ENCODE measurements at places on chromosomes 7 and 10.

DNA sequence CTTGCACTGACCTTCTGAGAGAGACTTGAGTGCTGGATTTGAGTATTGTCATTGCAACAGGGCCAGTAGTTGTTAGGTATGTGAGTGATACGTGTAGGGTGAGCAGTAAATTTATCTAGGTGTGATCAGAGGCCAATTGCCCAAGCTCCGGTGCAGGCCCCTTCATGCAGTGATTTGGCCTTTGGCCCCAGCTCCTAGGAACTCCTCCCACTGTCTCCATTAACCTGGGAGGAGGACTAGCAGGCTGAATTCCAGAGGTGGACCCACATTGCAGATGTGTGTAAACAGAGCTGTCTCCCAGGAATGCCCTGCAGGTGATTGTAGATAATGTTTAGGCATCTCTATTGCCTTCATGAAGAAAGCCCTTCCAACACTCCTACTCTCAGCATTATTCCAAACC lies 19.5 kb downstream of the TCF7L2 start:
- DNase-seq, result no peak

- DNase-seq, result no peak
These were observed 63.2 kb upstream of the FGFR2 start for GRCh38 chr10:121661451-121661851.

DNA sequence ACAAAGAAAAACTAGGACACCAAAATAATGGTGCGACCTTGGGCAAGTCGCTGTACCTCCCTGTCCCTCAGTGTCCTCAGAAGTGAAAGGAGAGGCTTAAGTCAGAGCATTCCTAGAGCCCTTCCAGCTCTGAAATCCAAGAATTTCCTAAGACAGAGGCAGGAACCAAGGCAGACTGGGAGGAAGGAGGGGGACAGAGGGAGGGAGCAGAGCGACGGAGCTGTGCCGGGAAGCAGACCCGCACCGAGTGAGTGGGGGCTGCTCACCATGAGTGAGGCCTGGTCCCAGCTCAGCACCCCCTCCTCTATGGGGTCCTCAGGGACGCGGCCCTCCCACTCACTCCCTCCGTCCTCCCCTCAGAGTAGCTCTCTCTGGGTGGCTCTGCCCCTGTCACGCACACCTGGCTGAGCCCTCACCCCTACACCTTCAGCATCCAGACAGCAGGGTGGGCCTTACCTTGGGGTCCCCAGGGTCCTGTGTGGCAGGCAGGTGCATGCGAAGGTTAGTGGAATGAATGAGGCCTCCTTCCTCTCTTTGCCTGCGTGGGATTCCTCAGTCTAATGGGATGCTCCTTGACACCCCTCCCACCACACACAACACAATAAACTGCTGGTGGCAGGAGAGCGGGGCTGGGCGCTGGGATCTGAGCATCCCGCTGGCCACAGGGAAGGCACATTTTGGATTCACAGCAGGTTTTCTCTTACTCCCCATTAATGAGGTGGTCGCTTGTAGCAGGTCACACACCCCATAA lies 4.6 kb upstream of the SMARCD3 start:
- no peak for DNase-seq

DNA sequence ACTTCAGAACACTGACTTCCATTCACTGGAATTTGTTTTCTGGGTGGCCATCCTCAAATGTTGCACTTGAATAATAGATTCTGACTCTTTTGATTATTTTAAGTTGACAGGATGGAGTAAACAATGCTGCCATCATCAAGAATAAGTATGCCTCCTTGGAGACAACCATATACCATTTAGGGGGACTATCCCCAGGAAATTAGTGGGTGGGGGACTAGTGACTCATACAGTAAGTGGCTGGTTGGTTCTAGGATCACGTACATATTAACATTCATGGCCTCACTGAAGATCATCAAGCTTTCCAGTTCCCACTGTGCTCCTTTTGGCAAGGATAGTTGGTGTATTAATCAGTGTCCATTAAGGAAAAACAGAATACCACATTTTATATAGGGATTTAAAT lies 615.2 kb downstream of the CCSER2 start:
- no peak for DNase-seq

DNA sequence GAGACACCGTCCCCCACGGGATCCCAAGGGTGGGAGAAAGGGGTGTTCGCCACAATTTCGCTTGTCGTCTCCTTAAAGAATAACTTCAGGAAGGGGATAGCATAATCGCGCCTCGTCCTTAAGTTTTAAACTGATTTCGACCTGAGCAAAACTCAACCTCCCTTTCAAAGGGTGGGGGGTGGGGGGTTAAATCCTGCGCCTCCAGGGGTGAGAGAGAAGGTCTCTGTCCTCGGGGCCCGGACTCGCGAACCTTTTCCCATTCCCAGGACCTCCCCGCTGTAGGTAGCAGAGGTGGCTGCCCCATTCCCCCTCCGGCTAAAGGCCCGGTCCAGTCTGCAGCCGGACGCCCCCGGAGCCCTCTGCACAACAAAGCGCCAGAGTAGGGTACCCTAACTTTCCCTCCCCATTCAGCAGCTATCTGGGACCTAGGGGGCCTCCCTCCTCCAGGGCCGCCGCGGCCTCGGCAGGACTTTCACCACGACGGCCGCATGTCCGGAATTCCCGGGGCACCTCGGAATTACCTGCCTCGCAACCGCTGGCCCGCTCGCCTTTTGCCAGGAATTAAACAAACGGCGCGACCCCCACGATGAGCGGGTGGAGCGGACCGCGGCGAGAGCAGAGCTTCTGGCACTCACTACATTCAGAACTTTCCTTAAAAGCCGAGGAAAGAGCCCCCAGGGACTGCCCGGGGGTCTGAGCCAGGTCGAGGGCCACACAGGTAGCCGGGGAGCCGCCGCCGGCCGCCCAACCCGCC lies 1.7 kb downstream of the CDK6 start:
- DNase-seq, result no peak

DNA sequence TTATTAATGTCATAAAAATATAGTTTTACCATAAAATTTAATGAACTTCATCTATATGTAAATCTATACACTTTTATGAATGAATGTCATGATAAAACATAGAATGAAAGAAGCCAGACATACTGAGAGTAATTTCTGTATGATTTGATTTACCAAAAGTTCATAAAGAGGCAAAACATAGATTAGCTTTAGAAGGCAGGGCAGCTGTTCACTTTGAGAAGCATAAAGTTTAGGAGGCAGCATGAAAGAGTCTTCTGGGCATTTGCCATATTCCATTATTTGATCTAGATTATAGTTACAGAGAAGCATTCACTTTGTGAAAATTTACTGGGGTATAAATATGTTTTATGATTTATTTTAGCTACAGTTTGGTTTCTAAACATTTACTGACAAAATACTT lies 487.2 kb downstream of the ANKRD7 start:
- DNase-seq, result no peak

DNA sequence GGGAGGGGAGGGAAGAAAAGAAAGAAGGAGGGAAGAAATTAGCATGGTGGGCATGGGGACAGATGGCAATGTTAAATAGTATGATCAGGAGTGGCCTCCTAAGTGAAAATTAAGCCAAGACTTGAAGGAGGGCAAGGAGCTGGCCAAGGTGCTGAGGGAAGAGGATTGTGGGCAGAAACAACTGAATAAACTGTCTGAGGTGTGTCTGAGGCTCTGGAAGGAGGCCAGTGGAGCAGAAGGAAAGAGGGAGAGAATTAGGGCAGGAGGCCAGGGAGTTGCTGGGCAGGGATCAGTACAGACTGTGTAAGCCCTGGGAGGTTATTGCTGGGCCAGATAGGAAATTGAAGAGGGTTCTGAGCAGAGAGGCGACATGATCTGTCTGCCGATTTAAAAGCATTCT lies 40.6 kb upstream of the VKORC1L1 start:
- no peak for DNase-seq

- no peak for DNase-seq
These were observed 258.2 kb downstream of the FRMD4A start for GRCh38 chr10:14072541-14072940.

GRCh38 chr10:96955794-96956193 lies 123.7 kb downstream of the LCOR start:
- no peak for DNase-seq

DNA sequence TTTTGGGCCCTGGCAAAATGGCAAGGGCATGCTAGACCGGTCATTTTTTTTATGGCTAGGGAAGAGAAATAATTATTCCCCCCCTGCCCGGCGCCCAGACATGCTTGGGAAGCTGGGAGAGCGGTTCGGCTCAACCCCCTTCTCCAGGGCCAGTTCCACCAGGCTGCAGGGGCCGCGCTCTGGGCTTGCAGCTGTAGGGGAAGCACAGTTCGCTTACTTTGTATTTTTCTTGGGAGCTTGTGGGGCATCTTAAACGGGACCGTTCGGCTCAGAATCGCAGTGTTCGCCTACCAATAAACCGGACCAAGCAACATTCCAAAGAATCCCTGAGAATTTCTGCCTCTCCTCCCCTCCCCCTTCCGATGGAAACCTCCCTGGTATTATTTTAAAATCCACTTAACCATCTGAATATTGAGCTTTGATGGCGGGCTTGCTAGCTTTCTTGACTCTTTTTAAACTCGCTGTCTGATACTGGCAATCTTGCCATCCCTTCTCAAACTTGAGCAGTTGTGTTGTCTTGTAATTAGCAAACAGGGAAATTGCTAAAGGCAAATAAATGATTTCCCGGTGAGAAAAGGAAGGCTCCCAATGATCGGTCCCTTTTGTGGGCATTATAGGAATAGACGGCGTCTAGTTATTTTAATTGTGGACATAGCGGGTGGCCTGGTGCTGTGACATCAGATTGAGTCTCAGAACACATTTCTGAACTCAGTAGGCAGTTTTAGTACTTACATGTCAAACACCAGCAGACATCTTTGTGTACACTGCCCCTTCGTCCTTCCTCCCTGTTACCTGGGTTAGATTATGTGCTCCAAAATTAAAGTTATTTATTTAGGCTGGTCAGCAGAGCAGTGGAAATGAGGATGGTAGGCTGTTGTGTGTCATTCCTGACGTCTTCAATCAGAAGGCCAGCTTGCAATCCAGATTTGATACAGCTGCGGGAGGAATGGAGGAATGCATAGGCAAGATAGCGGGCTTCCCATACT lies 3.4 kb downstream of the TCF7L2 start:
- DNase-seq, result no peak

DNA sequence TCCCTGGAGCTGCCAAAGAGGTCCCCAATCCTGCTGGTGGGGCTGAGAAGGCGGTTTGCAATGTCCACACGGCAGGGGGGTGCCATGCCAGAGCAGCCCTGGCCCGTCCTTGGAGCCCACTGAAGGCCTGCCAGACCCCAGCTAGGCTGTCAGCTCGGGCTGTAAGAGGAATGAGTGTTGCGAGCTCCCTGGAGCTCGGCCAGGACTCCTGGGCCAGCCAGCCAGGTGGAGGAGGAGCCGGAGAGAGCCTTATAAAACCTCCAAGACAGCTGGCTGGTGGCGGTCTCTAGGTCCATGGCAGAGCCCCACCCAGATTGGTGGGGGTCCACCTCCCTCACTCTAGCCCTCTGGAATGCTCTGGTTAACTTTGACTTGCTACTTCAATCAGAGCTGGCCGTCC lies 55.1 kb upstream of the CALN1 start:
- no peak for DNase-seq

DNA sequence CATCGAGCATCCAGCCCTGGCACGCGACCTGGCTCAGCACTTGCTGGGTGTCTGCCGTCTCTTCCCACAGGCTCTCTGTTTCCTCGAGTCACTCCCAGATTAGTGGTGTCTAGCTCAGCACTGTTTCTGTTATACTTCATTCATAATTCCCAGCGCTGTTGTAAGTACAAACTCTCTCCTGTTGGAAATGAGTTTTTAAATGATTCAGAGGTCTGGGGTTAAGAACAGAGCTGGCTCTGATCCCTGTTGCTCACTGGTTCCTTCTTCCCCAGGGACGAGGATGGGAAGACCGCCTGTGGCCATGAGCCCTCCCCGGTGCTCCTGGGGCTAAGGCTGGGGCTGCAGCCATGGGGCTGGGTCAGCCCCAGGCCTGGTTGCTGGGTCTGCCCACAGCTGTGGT lies 17.3 kb upstream of the C10orf95 start:
- no peak for DNase-seq

- DNase-seq, result no peak
These were observed 102.0 kb downstream of the FAM53B start for GRCh38 chr10:124642088-124642710.

DNA sequence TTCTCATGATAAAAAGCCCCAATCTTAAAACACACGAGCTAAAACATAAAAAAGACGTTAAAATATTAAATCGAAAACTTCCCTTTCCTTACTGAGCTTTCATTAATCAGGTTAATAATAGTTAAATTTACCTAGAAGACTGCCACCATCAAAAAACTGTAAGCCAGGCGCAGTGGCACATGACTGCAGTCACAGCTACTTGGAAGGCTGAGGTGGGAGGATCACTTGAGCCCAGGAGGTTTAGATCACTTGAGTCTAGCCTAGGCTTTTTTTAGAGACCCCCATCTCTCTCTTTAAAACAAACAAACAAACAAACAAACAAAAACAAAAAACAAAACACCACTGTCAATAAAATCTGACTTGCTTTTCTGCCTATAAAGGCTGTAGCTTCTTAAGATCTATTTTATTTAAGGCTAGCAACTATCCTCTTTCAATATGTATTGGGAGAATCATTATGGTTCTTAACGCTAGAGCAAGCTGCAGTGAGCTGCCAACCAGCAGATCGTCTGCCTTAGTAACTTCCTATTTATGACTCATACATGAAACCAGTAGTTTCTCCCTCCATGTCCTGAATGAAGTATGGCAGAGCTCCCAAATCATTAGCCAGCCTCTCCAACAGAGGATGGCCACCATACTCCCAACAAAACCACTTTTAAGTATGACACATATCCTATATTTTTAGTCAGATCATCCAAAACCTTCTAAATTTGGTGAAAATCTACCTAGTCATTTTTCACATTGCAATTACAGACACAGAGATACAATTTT lies 163.7 kb downstream of the SRPK2 start:
- DNase-seq, result no peak

DNA sequence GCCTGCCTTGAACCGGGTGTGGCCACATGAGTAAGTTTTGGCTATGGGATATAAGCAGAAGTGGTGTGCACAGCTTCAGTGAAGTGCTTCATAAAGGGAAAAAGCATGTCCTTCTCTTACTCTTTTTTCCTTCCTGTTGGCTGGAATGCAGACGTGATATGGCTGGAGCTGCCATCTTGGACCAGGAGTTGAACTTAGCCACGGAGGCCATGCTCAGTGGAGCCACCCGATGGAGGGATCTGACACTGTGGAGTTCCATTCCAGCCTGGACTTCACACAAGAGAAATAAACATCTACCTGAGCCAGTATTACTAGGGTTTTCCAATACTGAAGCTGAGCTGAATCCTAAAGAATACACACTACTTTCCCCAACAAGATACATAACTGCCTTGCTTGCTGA lies 52.3 kb downstream of the CCDC3 start:
- no peak for DNase-seq

GRCh38 chr10:88934900-88935672 lies 17.5 kb downstream of the ACTA2 start:
- peak; percentile 47 for DNase-seq

Measured in NCI-H1048 (cell line).